Stimulated activated CD8-positive, alpha-beta memory T cell treated with anti-CD3 and anti-CD28 coated beads, Interleukin-4, amount 100 ng/mL, for 24 hours (primary cell): ENCODE measurements at places on chromosomes 3 and 15.

DNA sequence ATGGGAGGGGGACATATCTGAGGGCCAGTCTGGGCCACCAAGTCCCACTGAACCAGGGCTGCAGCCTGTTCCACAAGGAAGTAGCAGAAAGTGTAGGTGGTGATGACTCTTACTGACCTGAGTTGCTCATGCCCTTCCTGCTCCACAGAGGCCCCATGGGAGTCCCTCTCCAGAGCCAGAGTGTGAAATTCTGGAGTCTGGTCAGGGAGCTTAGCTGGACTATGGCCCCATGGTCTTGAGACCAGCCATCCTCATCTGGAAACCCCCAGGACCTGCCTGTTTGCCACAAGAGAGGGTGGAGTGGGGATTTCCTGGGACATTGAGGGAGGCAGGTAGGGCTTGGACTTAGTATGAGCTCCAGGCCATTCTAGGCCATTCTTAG lies 3.0 kb downstream of the SPINT1 start:
- no peak for DNase-seq

GRCh38 chr15:66891776-66892175 lies 173.6 kb upstream of the SMAD3 start:
- DNase-seq = no peak

GRCh38 chr15:53114960-53115359 lies 324.8 kb upstream of the ONECUT1 start:
- no peak for DNase-seq

DNA sequence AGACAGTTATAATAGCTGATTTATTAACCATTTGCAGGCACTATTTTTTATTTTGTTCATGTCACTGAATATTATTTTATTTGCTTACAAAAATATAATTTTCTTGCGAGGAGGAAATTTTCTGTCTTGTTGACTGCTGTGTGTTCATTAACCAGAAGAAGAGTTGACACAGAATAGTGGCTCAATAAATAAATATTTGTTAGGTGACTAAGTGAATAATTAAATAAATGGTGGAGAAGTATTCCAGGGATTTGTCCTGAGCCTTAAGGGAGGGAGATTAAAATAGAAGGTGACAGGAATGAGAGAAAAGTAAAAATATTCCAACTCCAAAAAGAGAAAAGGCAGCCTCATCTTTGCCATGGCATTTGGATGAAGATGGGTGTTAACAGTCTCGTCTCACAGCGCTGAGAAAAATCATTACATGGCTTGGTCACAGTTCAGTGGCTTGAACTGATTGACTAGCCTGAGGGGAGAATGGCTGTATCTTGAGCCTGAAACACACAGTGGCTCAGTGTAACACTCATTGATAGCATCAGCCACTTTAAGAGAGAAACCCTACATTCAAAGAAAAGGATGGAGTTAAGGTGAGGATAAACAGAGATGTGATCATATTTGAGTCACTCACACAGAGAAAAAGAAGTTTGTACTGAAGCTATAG lies 449.9 kb upstream of the NAALADL2 start:
- no peak for DNase-seq

- DNase-seq = no peak
These were observed 39.3 kb downstream of the TRANK1 start for GRCh38 chr3:36905545-36905944.

- no peak for DNase-seq
These were observed 34.8 kb downstream of the LMCD1 start for GRCh38 chr3:8536096-8537056.

GRCh38 chr3:15042936-15043335 lies 22.2 kb downstream of the MRPS25 start:
- no peak for DNase-seq

GRCh38 chr3:142447852-142448823 lies at the start of gene XRN1:
XRN1 (minus strand) TSS chr3:142448037; CDS start chr3:142447944, 93 bp downstream.
- DNase-seq = peak; percentile 92

DNA sequence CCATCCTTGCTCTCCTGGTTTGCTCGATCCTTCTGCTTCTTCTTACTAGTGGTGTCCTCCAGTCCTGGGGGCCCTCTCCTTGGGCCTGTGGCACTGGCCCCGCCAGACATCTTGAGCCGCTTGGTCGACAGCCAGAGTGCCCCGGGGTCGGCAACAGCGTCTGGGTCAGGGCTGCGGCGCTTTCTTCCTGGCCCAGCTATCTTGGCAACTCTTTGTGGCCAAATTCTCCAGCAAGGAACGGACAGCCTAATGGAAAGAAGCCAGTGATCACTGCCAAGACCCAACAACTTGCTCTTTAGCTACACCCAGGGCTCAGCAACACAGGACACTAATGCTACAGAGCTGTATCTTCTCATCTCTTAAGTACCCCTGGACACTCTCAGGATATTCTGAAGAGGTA lies 1.6 kb downstream of the USP19 start:
- DNase-seq = no peak

DNA sequence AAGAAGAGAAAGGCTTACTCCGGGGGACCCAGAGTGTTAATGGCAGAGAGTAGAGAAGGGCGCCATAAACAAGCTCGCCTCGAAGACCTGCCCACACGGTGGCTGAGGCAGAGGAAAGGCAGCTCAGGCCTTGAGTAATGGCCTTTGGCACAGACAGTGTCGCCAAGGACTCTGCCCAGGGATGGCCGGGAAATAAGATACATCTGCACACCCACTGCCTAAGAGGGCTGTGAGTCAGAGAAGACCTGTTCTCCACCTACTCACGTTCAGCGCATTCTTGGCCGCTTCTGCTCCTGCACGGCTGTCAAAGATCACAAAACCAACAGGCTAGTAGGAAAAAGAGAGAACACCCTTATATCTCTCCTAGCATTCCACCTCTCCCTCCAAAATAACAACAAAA lies 26.2 kb downstream of the RBPMS2 start:
- DNase-seq = no peak

- no peak for DNase-seq
These were observed 514 bp downstream of the IGF2BP2 start for GRCh38 chr3:185824051-185825005.
